ENCODE measurements at places on chromosomes 13 and 19. TPM values are rescaled to one million over a fixed set of nuclear protein-coding genes. Genes with fewer than 3 reads are reported as not detected.

RBM42 gene
- 82.9 TPM for polyA plus RNA-seq

CHAF1A gene
- 109 TPM for polyA plus RNA-seq

MYO16 gene
- polyA plus RNA-seq = 0.13 TPM

COX6B2 gene
- polyA plus RNA-seq = 5.3 TPM

BEST2 gene
- 1.3 TPM for polyA plus RNA-seq

DNAJC15 gene
- polyA plus RNA-seq = 82.5 TPM

ATP1A3 gene
- polyA plus RNA-seq = 11.5 TPM

KCNN4 gene
- 0.86 TPM for polyA plus RNA-seq

NPAS1 gene
- polyA plus RNA-seq = 9.7 TPM

KIR2DL3 gene
- not detected for polyA plus RNA-seq

DIAPH3 gene
- polyA plus RNA-seq = 30.2 TPM

VWA8 gene
- polyA plus RNA-seq = 4.7 TPM

FBN3 gene
- polyA plus RNA-seq = 8.5 TPM

MYCBP2 gene
- polyA plus RNA-seq = 38.5 TPM

ZNF562 gene
- polyA plus RNA-seq = 11.2 TPM

EHD2 gene
- 6.6 TPM for polyA plus RNA-seq
